ENCODE measurements at places on chromosomes 1 and 21. TPM values are rescaled to one million over a fixed set of nuclear protein-coding genes. Genes with fewer than 3 reads are reported as not detected.

- DNase-seq = no peak
These were observed 83.5 kb downstream of the SPAG17 start for GRCh38 chr1:118101515-118101844.

GRCh38 chr1:48743480-48743879, 33.2 kb downstream of the BEND5 start:
- DNase-seq = no peak

GRCh38 chr1:3018576-3018975, 2.7 kb upstream of the ACTRT2 start:
- DNase-seq = no peak

DNA sequence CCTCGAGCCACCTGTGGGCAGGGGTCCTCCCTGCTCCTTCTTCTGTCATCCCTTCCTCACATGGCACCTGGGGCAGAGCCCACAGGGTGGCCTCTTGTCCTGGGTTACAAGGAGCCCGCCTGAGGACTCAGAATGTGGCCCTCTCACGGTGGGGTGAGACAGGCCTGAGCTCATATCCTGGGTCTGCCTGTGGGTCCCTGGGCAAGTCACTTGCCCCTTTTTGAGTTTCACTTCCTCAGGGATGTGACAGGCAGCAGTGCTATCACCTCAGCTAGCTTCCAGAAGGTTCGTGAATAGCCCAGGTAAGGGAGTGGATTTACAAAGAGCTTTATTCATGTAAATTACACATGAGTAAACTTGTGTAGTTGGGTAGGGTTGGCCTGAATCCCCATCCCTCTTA, 33.5 kb downstream of the HTR6 start:
- no peak for DNase-seq

- no peak for DNase-seq
These were observed 299.5 kb downstream of the ST6GALNAC3 start for GRCh38 chr1:76374086-76374485.

DNA sequence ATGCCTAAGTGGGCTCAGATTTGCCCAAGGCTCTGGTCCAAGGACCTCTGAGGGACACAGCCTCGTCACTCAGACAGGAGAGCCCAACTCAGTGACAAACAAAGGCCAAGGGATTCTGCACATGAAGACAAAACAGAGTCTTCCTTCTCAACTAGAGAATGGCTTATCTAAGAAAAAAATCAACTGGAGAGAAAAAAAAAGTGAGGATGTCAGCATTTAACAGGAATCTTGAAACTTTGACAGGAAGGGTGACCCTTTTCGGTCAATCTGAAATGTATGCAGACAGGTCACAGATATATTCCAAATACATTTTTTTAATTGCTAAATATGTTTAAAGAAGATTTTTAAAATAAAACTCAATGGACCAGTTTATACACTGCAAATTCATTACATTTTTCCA, 154.5 kb downstream of the ETS2 start:
- no peak for DNase-seq

- DNase-seq = no peak
These were observed 23.0 kb upstream of the PADI1 start for GRCh38 chr1:17181781-17182464.

DNA sequence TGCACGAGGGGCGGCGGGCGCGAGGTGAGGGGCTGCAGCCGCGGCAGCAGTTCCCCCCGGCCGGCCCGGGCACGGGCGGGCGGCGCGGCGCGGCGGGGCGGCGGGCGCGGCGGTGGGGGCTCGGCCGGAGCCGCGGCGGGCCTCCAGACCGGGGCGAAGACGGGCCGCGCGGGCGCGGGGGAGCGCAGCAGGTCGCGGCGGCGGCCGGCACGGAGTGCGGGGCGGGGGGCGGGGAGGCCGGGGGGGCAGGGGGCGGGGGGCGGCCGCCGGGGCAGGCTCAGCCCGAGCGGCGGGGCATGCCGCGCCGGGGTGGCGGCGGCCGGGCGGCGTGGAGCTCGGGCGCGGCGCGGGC, 311 bp downstream of the IRF2BP2 start:
- no peak for DNase-seq

- peak; percentile 27 for DNase-seq
These were observed 17.7 kb downstream of the RAP1GAP start for GRCh38 chr1:21651214-21652042.

DNA sequence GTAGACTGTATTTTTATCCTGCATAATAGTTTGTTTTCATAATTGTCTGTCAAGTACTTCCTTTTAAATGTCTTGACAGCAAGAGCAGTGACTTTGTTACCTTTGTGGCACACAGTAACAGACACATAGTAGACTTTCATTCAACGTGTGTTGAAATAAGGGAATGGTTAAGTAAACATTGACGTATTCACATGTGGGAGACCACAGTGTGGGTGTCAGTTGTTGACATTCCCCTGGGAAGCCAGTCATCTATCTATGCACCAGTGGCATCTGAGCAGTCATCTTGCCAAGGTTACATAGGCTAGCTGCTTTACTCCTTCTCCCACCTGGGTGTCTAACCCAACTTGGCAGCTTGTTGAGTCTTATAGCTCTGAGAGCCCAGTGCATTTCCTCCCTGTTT, 1.4 kb upstream of the NUP133 start:
- peak; percentile 10 for DNase-seq

DNA sequence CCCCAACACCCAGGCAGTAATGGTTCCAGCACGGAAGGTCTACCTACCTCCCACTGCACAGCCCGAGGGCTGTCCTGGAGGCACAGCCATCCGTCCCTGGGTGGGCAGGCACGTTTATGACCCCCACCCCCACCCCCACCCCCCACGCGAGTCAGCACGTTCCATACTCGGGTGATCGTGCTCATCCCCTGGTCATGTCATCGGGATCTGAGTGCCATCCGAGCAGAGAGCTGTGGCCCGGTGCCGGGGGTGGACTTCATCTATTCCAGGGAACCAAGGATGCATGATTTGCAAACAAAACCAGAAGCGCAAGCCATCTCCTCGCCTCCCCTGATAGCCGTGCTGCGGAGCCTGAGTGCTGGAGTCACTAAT, 1.1 kb downstream of the TSPEAR start:
- no peak for DNase-seq

GRCh38 chr21:28818663-28819278, 173.9 kb downstream of the LTN1 start:
- DNase-seq = peak; percentile 70

Gene FCGR3B
- polyA plus RNA-seq = not detected

Gene MARK1
- polyA plus RNA-seq = 1.1 TPM

Gene WNT3A
- polyA plus RNA-seq = not detected

Gene TRAPPC10
- polyA plus RNA-seq = 15.4 TPM

Gene HTR6
- not detected for polyA plus RNA-seq

Gene ESPN
- polyA plus RNA-seq = not detected

Gene RXRG
- polyA plus RNA-seq = 0.31 TPM

Gene ROR1
- polyA plus RNA-seq = 14.5 TPM

Gene BNIPL
- polyA plus RNA-seq = 0.10 TPM

Gene CELA3B
- not detected for polyA plus RNA-seq

Gene OR2T35
- not detected for polyA plus RNA-seq

Gene LRRC38
- not detected for polyA plus RNA-seq

Gene SPRR1A
- not detected for polyA plus RNA-seq

Gene RAB29
- polyA plus RNA-seq = 31.5 TPM

Gene HSF2BP
- polyA plus RNA-seq = 0.70 TPM

Gene S100A13
- 399 TPM for polyA plus RNA-seq

Measured in fibroblast of lung (primary cell).